ENCODE measurements at places on chromosomes 11 and 22.
A peak's percentile ranks its signal among the peaks of the same experiment; 100 is the strongest.

DNA sequence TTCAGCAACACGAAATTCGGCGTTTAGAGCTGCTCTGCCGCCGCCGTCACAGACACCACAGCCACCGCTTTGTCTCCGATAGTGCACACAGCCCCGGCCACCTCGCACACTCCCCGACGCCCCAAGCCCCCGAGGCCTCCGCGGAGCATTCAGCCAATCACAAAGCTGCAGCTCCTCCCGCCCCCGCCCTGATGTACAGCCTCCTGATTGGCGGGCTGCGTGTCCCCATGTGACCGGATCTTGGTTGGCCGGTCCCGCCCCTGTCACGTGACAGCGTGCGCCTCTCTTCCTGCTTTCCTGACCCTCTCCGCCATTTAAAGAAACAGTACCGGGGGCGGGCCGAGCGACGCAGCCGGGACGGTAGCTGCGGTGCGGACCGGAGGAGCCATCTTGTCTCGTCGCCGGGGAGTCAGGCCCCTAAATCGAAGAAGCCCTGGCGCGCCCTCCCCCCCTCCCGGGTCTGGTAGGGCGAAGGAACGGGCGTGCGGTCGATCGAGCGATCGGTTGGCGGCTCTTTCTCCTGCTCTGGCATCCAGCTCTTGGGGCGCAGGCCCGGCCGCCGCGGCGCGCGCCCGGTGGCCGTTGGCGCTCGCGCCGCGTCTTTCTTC is at the start of gene TUG1:
TSS of gene TUG1 (plus strand) at position 342 of the 608 bp plus-strand sequence.
- peak; percentile 97 for DNase-seq

DNA sequence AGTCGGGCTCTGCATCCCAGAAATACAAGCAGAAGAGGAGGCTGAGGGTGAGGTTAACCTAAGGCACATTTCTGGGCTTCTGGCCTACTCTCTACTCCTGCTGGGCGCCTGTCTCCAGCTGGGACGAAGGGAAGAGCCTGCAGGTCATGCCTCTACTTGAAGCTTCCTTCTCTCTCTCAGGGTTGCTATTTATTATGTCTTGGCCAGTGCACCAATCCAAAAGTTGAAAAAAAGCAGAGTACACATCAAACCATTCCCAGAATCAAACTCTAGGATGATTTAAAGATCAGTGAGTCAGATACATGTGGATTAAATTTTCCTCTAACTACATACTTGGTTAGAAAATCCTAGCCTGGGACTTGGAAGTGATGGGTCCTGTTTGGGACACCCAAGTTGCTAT is 60.2 kb upstream of the CDON start:
- DNase-seq: no peak

DNA sequence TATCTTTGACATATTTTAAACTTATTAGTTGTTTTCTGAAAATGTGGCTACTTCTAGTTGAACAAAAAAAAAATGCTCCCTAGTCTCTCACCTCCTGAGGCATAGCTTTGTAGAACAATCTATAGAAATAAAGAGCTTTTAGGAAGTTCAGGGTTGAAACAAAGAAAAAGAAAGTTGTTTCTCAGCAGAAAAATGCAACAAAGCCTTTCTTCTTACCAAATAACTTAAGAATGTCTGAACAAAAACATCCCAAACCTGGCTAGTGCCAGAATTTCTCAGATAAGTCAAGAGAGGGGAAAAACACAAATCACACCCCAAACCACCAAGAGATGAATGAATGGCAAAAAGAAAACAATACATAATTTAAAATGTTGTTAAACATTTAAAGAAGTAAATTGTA is 114.1 kb downstream of the MAML2 start:
- no peak for DNase-seq

- no peak for DNase-seq
Measured at GRCh38 chr22:37811867-37812266, 4.1 kb downstream of the GCAT start.

DNA sequence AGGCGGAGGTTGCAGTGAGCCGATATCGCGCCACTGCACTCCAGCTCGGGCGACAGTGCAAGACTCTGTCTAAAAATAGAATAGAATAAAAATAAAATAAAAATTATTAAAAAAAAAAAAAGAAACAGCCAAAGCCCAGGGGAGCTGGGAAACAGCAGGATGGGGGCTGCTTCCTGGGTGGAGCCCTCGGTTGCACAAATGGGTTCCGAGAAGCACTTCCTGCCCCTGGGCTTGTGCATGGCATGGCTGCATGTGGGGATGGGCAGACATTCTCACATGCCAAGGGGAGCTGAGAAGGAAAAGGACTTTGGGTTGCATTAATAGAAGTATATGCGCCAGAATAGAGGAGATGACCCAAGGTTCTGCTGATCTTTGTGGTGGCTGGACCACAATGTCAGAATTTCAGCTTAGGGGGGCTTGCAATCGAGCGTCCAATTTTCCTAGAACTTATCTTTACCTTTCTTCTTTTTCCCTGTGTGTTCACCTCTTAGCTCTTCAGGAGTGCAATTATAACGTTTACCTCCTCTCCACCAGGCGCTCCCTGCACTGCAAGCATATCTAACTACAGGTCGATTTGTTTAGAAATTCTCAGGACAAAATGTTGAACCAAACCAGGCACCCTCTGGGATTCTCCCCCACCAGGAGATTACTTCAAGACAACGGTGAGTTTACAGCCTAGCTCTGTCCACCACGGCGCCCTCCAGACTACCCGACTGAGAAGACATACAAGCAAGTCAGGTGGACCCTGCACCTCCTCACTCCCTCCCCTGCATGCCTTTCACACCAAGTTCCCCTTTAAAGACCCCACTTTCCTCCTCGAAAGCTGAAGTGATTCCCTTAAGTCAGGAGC is 53.2 kb downstream of the SHISAL1 start:
- peak; percentile 9 for DNase-seq

DNA sequence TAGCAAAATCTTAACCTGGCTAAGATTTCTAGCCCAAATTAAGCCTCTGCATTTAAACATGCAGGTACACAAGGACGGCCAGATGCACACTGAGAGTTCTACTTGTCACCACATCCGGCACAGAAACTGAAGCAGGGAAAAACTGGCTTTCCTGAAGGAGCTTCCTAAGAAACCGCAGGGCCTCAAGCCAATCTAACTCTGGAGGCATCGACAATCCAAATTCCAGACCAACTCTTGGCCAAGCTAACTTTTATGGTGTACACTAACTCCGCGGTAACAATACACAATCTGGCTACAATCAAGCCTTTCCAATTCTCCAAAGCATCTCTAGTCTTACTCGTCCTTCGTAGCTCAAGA is 1.2 kb downstream of the MSANTD2 start:
- DNase-seq: no peak

DNA sequence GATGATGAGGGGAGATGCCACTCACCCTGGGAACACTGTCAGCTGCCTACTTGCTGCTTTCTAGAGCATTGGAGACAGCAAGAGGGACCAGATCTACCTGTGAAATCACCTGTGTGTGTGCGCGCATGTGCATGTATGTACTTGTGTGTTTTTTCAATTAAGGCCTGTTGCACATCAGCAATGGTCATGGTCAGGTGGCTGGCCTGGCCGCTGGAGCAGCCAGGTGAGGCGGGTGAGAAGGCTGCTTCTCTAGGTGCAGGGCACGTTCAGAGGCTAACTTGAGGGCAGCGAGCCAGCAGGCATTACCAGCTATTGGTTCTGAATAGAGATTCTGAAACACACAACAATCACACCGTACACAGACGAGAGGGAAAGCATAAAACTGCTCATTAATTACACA is 65.1 kb downstream of the PARVG start:
- DNase-seq: no peak

- no peak for DNase-seq
Measured at GRCh38 chr11:110059706-110060463, 33.3 kb upstream of the ZC3H12C start.

- DNase-seq: no peak
Measured at GRCh38 chr11:132941024-132941646, 591.2 kb downstream of the OPCML start.

- no peak for DNase-seq
Measured at GRCh38 chr22:17944256-17944655, 80.1 kb downstream of the MICAL3 start.

DNA sequence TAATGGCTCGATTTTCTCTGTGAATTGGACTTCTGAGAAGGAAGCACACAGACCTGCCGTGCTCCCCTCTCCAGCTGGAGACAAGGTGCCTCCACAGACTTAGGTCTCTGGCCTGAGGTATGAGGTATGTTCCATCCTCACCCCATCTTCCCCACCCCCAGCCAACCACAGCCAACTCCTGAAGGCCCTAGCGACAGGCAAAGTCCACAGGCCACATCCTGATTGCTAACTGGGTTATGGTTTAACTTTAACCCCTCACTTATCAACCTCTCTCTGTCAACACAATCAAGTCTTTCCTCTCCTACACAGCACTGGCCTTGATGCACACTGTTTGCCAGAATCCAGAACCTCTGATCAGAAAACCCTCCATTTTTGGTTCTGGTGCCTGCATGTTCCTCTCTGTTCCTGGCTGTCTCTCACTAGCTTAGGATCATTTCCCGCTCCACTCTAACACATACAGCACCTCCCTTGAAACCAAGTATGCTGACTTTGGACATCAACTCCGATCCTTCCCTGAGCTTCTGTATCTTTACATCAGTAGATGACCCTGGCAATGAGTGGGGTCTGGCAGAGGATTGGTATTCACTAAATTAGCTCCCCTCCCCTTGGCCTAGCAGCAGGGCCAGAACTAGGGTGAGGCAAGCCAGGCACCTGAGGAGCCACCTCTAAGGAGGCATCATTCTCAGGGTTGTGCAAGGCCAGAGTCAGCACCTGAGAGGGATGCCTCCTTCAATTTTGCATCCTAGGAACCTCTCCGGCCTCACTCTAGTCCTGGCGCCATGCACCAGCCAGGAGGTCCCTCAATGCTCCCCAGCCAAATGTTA is 22.0 kb downstream of the JAML start:
- no peak for DNase-seq

GRCh38 chr11:47051217-47051616 is 114.7 kb downstream of the CSTPP1 start:
- DNase-seq: no peak

DNA sequence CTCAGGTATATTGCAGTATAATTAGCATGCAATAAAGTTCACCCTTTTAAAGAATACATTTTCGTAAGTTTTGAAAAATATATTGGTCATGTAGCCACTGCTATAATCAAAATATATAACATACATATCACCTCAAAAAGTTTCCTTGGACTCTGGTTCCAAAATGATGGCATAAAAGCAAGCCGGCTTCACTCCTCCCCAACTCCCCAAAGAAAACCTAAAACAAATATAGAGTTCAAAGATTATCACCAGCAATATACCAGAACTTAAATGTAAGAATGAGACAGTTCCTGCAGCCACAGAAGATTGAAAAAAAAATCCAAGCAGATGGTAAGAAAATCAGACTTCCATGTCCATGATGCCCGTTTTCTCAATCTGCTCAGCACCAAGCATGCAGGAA is 104.3 kb downstream of the APIP start:
- DNase-seq: no peak

DNA sequence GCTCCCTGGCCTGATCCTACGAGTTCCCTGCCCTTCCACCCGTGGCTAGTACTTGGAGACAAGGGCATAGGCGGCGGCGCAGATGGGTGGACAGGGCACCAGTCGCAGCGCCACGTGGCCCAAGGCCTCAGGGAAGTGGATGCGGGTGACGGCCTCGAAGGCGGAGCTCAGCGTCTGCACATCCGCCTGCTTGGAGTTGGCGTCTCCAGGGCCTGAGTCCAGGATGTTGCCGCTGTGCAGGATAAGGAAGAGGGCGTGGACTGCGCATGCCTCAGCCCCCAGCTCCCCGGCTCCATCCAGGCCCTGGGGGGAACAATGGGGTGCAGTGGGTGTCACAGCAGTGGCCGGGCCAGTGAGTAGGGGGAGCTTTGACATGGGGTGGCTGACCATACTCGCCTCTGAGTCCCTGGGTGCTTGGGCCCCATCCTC is 6.6 kb downstream of the PITPNM1 start:
- no peak for DNase-seq

DNA sequence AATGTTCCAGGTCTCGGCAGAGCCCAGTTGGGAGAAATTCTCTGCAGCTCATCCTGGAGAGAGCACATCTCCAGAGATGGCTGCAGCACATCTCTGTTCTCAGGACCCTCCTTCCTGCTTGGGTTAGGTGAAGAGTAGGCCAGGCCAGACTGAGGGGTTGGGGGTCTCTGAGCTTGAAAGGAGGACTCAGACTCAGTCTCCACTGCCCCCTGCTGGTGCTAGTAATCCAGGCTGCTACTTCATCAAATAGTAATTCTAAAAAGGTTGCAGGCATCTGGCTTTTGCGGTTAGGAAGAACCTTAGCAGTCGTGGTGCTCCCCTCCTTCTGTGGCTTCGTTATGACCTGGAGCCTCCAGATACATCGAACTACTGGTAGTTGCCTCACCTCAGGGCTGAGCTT is 9.7 kb downstream of the TUB start:
- DNase-seq: peak; percentile 85

GRCh38 chr22:44759430-44760310 is 7.3 kb downstream of the ARHGAP8 start:
- DNase-seq: no peak

GRCh38 chr22:41264408-41264941 is 21.5 kb downstream of the RANGAP1 start:
- no peak for DNase-seq

GRCh38 chr22:46688949-46689348 is 49.1 kb downstream of the CERK start:
- no peak for DNase-seq

GRCh38 chr11:132057266-132057665 is 686.9 kb downstream of the NTM start:
- no peak for DNase-seq

DNA sequence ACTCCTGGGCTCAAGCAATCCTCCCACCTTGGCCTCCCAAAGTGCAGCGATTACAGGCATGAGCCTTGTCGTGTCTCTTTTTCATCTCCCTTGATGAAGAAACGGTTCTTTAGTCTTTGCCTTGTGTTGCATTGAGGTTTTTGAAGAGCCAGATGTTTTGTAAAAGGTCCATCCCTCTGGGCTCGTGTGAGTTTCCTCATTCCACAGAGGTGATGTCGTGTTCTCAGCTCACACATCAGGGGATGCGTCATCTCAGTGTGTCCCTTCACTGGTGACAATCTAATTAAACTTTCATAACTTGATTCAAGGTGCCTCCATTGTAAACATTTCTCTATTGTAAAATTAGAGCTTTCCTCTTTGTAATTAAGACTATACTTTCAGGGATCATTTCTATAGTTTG is 29.7 kb upstream of the TEF start:
- no peak for DNase-seq

GRCh38 chr22:42855211-42855610 is 1.9 kb downstream of the ARFGAP3 start:
- DNase-seq: no peak

DNA sequence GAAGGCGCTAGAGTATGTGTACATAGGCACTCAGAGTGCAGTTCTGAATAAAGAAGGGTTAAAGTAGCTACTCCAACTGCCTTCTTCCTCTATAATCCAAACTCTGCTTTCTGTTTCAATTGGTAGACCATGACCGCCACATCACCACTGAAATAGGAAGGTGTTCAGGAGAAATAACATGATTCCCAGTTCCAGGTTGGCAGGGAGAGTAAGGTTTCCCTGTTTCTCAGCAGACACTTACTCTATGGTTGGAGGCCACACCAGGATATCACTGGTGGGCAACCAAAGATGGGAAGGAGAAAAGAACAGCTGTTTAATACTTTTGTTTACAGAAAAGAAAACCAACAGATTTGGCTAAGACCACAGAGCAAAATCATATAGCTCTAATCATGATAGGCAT is 37.9 kb downstream of the PAK1 start:
- DNase-seq: no peak
